ENCODE measurements at places on chromosomes 2 and 18.

DNA sequence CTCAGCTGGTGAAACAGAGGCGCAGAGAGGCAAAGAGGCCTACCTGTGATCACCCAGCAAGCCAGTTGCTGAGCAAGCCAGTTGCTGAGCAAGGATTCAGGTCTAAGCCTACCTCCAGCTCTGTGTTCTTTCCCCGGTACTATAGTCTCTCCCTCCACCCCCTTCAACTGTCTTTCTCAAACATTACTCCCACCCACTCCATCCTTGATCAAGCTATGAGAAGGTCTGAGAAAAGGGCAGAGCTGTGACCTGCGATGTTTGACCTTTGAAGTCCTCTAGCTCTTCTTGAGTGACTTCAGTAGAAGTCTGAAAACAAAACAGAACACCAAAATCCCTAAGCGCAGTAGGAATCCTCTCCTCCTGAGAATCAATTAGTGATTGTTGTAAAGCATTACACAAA is 665.2 kb upstream of the ID2 start:
- no peak for DNase-seq

GRCh38 chr2:181165199-181165868 is 184.9 kb downstream of the UBE2E3 start:
- no peak for DNase-seq

GRCh38 chr2:135386993-135387392 is 144.0 kb downstream of the ZRANB3 start:
- DNase-seq = no peak

GRCh38 chr18:62396967-62397366 is 71.9 kb downstream of the TNFRSF11A start:
- DNase-seq = no peak

Measured in T-helper 2 cell (primary cell).